Endothelial cell of umbilical vein (primary cell): ENCODE measurements at places on chromosomes 3 and 15. TPM values are rescaled to one million over a fixed set of nuclear protein-coding genes. Genes with fewer than 3 reads are reported as not detected.
A peak's percentile ranks its signal among the peaks of the same experiment; 100 is the strongest.

DNA sequence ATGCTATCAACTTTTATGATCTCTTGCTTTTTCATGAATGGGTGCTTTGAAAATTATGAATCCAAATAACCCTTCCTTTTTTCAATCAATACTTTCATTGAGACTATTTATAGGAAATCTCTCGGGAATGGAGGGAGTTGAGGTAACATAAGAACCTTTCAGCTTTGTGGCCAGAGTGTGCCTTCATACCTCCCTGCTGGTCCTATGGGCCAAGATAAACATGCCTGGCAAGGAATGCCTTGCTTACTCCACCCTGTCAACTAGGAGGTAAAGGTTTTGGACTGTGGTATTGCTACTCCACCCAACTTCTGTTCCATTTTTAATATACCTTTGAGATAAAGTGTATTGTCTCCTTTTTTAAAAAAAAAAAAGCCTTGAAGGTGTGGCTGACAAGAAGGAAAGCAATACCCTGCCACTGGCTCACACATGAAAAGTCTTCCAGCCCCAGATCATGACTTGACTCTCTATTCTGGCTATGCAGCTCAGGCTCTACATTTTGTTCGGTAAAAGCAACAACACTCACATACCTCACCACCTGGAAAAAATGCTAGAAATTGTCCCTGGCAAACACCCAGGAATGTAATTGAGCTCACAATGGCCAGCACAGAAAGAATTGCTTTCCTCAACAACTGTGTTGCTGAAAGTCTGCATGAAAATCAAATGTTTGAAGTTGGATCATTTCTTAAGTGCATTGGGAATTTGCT lies 35.8 kb downstream of the COL8A1 start:
- peaks cover 15% of the 10 kb centered on the region for H3K4me1 ChIP-seq
- peak; percentile 77 for DNase-seq
- H3K27me3 ChIP-seq = no peaks in the 10 kb centered on the region
- peaks cover 8% of the 10 kb centered on the region for H3K36me3 ChIP-seq
- peak overlapping the region; percentile 3 for H3K27ac ChIP-seq

DNA sequence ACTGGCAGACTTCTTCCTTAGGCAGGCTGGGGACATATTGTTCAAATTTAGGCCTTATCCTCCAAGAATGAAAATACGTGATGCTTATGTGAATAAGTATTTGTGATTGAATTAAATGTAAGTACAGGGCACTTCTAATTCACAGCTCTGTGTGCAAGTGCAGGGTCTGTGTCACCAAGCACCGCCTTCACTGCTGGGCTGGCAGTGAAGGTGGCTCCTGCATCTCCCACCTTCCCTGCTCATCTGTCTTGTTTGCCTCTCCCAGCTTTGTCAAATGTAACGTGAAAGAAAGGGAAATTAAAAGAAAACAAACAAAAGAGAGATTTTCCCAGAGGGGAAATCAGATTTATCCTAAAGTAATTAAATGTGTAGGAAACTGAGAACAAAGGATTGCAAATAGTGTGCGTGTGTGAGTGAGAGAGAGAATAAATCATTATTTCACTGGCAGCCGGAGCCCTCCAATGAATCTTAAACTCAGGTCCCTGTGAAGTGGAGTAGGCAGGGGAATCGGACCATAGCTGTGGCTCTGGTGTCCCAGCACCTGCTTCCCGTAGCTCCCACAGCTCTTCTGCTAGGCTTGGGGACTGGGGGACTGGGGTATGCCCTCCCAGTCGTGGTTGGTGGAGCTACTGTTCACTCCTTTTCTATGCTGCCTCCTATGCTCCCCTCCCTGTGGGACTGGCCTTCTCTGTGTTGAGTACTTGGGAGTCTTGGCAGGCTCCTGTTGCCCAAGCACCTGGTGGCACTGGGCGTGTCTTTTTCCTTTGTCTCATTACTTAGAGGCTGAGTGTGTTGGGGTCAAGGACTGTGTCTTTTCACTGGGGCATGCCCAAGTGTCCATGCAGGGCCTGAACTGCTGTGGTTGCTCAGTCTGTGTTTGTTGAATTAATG lies 222.2 kb downstream of the EPHB1 start:
- H3K27me3 ChIP-seq = no peaks in the 10 kb centered on the region
- no peak overlapping the region for H3K27ac ChIP-seq
- DNase-seq = no peak
- H3K4me1 ChIP-seq = no peaks in the 10 kb centered on the region

DNA sequence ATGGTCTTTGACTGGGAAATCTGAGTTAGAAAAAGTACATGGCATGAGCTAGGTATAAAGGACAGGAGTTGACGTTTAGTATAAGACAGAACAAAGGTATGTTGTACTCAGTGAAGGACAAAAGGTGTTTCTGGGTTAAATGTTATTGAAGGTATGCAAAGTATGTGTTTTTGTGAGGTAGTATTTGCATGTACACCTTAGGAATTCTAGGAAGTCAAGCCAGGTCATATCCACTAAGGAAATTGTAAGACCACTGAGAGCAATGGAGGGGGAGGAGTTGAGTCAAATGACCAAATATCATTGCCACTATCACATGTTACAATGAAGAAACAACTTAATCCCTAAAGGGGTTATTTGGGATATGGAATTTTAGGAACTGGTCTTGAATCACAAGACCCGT lies 24.4 kb upstream of the TGFBR2 start:
- no peaks in the 10 kb centered on the region for H3K36me3 ChIP-seq
- no peak overlapping the region for H3K27ac ChIP-seq
- no peaks in the 10 kb centered on the region for H3K27me3 ChIP-seq
- H3K4me1 ChIP-seq = no peaks in the 10 kb centered on the region
- H3K4me3 ChIP-seq = no peak overlapping the region

DNA sequence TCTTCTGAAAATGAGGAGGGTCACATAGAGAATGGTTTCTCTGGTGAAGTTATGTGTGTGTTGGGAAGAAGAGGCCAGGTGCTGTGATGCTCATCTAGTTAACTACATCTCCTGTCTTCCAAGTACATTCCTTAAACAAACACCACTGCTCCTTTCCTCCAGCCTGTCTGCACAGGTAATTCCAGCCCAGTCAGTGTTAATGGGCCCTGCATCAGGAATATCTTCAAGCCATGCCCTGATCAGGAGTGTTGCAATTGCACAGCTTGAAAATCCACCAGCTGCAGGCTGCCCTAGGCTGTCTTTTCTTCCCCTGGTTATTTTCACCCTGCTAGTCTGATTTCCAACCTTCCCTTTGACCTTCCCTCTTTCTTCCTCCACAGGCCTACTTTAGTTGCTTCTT lies 41.9 kb upstream of the LMOD3 start:
- H3K4me3 ChIP-seq = no peak overlapping the region
- no peaks in the 10 kb centered on the region for H3K4me1 ChIP-seq
- H3K27me3 ChIP-seq = no peaks in the 10 kb centered on the region
- no peak for DNase-seq

The CKMT1A gene
- total RNA-seq = not detected in 2 replicates

The IL20RB gene
- total RNA-seq = 1.6 and 2.5 TPM in 2 replicates

The TRAT1 gene
- not detected in 2 replicates for total RNA-seq

The SEMA3B gene
- total RNA-seq = 0.97 and 1.5 TPM in 2 replicates
